Naive thymus-derived CD4-positive, alpha-beta T cell (primary cell): ENCODE measurements at places on chromosomes 7 and 10. TPM values are rescaled to one million over a fixed set of nuclear protein-coding genes. Genes with fewer than 3 reads are reported as not detected.

SEMA3E gene
- total RNA-seq = not detected

C10orf62 gene
- total RNA-seq = not detected

CALHM2 gene
- 29.6 TPM for total RNA-seq

TMEM236 gene
- 0.05 TPM for total RNA-seq

EEPD1 gene
- total RNA-seq = 7.7 and 11.3 TPM in 2 replicates

SHH gene
- not detected for total RNA-seq

MACROH2A2 gene
- 5.6 TPM for total RNA-seq

ABCB4 gene
- not detected in 2 replicates for total RNA-seq

SEC61G gene
- total RNA-seq = 49.3 TPM

IGFBP1 gene
- total RNA-seq = not detected

OGDHL gene
- total RNA-seq = not detected

PRRT4 gene
- total RNA-seq = 0.65 TPM

RPEL1 gene
- total RNA-seq = not detected in 2 replicates

GJD4 gene
- not detected in 2 replicates for total RNA-seq

CCZ1 gene
- 75.6 TPM for total RNA-seq

BLNK gene
- total RNA-seq = 2.4 TPM

DMBT1 gene
- total RNA-seq = not detected

CDHR1 gene
- 1.6 TPM for total RNA-seq

INTS15 gene
- 56.5 TPM for total RNA-seq

FBXO24 gene
- 1.7 TPM for total RNA-seq

KAZALD1 gene
- total RNA-seq = 0.29 TPM

CHST12 gene
- total RNA-seq = 24.3 TPM

IGFBP3 gene
- total RNA-seq = 3.2 TPM

RNLS gene
- 2.9 TPM for total RNA-seq

OR6V1 gene
- not detected for total RNA-seq

MMP21 gene
- 0.10 and 0.29 TPM in 2 replicates for total RNA-seq

PIP4K2A gene
- total RNA-seq = 128 and 134 TPM in 2 replicates

SYT15B gene
- total RNA-seq = 0.12 and 0.38 TPM in 2 replicates

TAS2R38 gene
- not detected for total RNA-seq

LRRD1 gene
- total RNA-seq = not detected

PNLIPRP2 gene
- not detected for total RNA-seq

SORCS1 gene
- total RNA-seq = not detected

CALCR gene
- total RNA-seq = not detected in 2 replicates

NXPH1 gene
- total RNA-seq = not detected

RSU1 gene
- total RNA-seq = 50.4 TPM

C10orf67 gene
- total RNA-seq = not detected

HMX2 gene
- not detected for total RNA-seq

RGR gene
- total RNA-seq = not detected

SPDYE8 gene
- not detected in 2 replicates for total RNA-seq

PIK3AP1 gene
- total RNA-seq = 6.3 and 6.9 TPM in 2 replicates

ZNF783 gene
- 49.2 TPM for total RNA-seq

SMKR1 gene
- total RNA-seq = 2.3 TPM

CHST3 gene
- 0.08 TPM in 1 of 2 replicates, not detected in the other for total RNA-seq
